Kidney capillary endothelial cell (primary cell): ENCODE measurements at places on chromosomes 2 and 18.

DNA sequence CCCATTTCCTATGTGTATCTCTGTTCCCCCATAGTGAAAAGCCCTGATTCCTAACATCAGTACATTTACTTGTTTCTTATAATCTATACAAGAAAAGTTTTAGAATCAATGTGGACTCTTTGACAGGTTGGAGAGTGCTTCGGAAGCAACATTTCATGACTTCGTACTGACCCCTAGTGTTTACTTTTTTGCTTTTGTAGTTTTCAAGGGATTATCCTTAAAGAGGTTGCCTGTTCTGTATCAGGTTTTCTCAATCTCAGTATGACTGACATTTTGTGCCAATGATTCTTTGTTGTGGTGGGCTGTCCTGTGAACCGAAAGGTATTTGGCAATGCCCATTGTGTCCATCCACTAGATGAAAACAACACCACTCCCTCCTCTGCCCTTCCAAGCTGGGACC is 43.3 kb upstream of the SERPINB2 start:
- peak; percentile 17 for DNase-seq

GRCh38 chr2:185484602-185485001 is 254.0 kb upstream of the FSIP2 start:
- DNase-seq, result no peak

GRCh38 chr2:150624001-150624401 is 136.5 kb upstream of the RND3 start:
- peak; percentile 95 for DNase-seq

- DNase-seq, result no peak
Observed at GRCh38 chr18:37572736-37573135, 7.1 kb upstream of the CELF4 start.

DNA sequence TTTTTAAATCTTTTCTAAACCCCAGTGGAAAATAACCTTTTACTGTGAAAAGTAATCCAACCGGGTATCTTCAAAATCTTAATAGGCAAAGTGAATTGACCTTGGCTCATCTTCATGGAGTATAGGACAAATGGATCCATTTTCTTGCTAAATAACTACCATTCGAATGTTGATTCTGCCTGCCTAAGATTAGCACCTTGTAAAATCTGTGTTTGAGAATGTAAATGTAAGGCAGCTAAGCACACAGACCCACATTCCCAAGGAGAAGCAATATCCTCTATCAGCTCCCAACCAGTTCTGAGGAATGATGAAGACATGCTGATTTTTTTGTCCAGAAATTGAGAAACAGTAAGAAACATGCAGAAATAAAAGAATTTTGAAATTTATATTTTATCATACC is 509.8 kb upstream of the SMIM21 start:
- no peak for DNase-seq

DNA sequence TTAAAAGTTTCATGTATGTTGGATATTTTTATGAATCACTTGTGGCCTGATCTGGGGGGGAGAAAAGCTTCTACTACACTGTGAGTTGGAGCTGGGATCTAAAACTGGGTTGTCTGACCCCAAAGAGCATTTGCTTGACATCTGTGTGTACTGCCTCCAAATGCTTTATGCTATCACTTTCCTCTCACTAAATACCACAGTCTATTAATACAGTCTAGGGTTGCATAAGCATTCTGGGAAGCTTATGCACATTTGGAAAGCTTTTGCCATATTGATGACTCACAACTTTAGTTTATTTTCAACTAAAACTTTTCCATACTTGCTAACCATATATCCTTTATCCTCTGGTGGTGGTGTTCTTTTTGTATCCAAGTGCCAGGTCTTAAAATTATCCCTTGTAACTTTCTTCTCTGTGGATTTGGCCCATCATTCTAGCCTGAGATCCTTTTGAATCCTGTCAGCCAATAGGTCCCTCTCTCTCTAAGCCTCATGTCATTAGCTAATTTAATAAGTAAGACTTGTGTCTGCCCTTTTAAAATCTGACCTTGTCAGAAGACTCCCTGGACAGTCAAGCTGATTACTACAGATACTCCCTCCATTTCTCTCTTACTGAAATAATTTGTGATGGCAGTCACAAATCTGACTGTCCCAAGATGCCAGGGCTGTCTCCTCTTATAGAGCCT is 72.7 kb downstream of the NXPH2 start:
- no peak for DNase-seq

DNA sequence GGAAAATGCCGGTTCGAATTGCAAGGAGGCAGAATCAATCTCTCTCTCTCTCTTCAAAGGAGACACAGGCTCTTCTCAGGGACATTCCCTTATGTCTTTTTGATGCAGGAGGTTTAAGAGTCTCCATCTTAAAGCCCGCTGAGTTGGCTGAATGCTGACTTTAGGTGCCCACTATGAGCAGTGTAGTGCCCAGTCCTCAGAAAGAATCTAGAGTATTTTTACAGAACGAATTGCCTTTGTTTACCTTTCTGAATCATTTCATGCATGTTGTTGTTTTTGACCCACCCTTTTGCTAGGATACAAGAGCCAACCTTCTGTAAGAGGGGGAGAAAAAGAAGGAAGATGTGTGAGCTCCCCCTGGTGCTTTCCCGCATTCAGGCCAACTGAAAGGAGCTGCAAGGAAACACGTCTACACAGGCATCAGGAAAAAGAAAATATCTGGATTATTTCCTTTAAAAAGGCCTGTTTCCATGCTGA is 193.5 kb upstream of the TCF4 start:
- DNase-seq, result peak; percentile 81

GRCh38 chr2:168256448-168256847 is 9.1 kb upstream of the STK39 start:
- DNase-seq, result no peak

DNA sequence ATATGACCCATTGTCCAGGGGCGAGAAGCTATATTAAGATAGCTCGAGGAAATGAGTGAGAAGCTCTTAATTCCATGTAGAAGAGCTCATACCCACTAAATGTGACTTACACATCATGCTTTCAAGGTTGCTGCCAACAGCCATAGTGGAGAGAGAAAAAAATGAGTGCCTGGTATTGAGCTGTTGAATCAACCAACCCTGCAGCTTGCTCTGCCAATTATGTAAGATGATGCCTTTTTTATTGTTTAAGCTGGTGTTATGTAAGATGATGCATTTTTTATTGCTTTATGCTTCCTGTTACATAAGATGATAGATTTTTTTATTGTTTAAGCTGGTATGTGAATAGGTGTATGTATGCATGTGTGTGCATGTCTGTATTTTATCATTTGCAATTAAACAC is 228.2 kb downstream of the CCDC178 start:
- peak; percentile 22 for DNase-seq

GRCh38 chr18:54824761-54825160 is 3.5 kb upstream of the RAB27B start:
- no peak for DNase-seq

DNA sequence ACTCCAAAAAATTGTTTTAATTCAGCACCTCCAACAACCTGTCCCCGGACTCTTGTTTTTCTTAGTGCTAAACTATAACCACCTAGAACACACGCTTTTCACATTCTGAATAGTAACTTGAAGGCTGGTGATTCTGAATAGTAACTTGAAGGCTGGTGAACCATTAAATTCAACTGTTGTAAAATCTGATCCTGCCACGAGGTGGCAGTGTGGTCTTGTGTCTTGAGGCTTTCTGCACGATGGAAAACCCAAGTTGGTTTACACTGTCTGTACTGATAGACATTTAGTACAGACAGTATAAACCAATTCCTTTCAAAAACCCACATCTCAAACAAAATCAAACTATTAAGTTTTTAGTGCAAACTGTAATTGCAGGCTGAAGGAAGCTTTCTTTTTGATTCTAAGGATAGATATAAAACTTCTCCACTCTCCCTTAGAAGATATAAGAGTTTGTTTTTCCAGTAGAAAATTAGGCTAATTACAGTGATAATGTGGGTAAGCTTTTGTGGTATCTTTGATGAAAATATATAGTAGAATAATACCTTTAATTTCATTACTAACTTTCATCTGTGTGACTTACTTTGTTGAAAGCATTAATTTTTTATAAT is 57.6 kb downstream of the VAPA start:
- DNase-seq, result peak; percentile 73

DNA sequence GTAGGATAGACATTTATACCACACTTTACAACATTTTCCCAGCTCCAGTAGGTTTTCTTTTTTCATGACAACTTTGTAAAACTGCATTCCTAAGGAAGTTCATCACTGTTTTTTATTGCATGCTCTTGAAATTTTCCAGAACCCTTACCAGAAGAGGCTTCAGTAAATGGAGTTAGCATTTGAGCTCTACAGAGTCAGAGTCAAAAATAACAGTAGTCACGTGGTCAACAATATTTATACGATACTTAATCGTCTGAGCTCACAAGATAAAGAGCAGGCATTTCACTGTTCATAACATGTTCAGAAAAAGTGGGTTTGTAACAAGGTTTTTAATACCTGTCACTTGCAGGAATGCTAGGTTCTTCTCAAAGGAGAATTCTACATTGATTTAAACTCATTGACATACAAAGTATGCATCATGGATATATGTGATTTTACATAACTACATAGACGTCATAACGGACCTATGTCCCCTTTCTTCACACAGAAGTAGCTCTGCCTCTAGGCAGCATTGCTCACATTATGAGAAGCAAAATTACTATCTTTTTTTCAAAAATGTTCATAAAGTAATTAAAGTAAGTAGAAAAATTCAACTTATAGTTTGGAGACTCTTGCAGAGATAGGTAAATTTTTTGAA is 187.0 kb upstream of the COL3A1 start:
- DNase-seq, result no peak

DNA sequence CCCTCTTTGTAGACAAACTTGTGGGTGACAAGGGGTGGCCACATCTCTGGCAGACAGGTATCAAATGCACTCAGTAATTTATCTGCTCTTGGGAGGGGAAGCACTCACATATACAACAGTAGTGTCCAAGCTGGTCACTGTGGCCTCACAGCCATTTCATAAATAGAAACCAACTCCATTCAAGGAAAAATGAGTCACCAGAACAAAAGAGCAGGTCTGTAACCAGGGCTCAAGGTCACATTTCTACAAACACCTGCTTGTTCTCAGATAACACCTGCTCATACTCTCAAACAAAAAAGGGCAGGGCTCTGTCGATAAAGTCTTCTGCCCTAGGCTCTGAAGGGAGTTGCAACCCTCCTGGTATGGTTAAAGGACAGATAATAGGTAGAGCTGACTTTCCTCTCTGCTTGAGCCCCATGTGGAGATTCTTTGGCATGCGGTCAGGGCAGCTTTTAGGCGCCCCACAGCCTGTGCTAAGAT is 459.0 kb downstream of the BCL11A start:
- DNase-seq, result no peak

GRCh38 chr2:212539072-212539880 is 674 bp upstream of the ERBB4 start:
- no peak for DNase-seq

GRCh38 chr2:117948615-117949014 is 65.3 kb downstream of the CCDC93 start:
- no peak for DNase-seq

DNA sequence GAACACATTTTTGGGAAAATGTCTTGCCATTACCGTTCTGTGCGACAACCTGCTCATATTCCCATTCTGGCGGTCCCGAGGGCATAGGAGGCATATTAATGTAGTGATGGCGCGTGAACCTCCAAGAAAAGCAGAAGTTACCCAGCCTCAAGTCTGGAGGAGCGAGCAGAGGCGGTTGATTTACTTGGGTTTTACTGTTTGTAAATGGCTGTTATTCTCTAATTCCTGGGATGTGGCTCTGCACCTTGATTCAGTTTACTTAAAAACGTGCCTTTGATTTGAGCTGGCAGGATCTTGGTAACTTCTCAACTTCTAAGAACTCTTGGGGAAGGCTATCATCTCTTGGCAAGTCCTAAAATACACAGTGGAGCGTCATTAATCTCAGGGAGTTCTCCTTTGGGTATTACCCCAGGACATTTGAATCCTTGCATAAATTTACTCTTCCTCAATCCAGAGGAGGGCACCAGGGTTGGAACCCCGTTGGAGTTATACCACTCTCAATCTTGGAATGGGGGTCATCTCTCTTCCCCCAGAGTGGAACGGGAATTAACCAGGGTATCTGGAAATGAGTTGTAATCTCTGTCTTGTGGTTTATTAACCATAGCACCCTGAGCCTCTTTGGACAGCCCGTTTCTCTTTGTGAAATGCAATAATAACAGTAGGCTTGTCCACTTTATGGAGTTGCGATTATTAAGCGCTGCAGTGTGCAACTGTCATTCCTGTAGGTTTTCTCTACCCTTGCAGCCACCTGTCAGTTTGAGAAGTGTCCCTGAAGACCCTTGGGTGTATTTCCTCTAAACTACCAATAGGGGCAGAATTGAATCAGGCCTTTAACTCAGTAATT is 2.1 kb downstream of the HK2 start:
- DNase-seq, result peak; percentile 51

DNA sequence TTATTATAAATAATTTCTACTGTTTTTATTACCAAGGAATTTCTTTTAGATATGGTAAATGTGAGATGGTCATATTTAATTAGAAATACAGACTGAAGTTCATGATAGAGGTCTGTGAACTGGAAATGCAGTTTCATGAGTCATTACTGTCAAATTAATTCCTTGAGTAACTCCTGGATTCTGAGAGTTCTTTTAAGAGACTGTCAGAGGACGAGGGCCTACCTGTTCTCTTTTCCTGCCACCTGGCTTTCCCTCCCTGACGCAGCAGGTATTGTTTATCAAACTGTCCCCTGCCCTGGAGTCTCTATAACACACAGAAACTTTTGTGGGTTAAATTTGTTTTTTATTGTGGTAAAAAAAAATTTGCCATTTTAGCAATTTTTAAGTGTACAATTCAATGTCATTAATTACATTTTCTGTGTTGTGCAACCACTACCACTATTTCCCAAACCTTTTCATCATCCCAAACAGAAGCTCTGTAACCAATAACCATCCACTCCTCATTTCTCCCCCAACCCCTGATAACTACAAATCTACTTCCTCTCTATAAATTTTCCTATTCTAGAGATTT is 142.6 kb downstream of the DIS3L2 start:
- DNase-seq, result no peak

- DNase-seq, result no peak
Observed at GRCh38 chr2:119216994-119217393, 6.6 kb upstream of the STEAP3 start.

DNA sequence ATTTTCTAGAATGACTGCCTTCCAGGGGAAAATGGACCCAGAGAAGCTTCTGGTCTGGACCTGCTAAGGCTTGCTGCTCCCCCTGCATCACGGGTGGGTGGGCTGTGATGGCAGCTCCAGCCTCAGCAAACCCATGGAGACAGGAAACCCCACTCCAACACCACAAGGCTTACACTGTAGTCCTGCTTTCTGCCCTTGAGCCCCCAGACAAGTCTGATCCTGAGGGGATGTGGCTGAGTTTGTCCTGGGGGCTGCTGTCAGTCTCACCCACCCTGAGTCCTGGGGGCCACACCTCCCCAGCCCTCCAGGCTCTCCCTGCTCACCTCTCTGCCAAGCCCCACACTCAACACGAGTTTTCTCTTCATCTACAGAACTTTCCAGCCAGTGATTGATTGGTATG is 279.4 kb downstream of the EIPR1 start:
- no peak for DNase-seq
